ENCODE measurements at places on chromosomes 1 and 21.

DNA sequence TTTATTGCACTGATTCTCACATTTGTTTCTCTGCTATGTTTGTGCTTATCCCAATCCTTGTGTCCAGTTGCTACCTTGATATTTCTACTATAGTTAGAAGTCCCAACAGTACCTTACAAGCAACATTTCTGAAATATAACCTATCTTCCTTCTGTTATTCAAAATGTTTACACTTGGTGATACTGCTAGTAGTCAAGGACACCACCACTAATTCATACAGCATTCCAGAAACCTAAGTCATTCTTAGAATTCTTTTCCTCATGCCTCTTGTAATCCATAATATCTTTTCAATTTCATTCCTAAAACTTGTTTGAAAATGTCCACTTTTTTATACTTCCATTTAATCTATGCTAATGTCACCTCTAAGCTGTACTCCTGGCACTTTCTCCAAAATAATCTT, 2132.1 kb downstream of the NCAM2 start:
- DNase-seq, result no peak

GRCh38 chr21:33966324-33966949, 50.8 kb upstream of the ATP5PO start:
- no peak for DNase-seq

GRCh38 chr21:31204801-31205200, 139.3 kb downstream of the TIAM1 start:
- no peak for DNase-seq

GRCh38 chr1:32539584-32540571, 651 bp downstream of the ZBTB8A start:
- peak; percentile 43 for DNase-seq

DNA sequence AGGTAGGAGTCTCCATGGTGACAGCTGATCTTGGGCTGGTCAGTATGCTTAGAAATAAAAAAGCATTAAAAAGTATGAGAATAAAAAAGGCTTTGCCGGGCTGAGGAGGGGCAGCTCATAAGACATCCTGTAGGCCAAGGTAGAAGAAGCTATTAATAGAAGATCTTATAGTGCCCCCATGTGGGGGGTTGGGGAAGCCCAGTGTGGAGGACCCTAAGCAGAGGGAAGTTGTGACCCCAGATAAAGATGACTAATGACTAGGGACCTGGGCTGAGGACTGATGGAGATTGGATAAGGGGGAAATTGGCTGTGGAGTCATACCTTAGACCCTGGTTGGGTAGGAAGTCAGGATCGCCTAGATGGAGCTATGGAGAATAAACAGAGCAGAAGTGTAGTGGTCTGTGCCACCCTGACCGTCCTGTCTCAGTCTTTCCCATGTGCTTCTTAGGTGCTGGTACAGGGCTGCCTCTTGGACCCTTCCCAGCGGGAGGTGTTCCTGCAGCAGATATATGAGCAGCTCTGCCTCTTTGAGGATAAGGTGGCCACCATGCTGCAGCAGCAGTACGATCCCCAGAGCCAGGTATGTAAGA, 25.0 kb downstream of the SZT2 start:
- DNase-seq, result peak; percentile 61

- DNase-seq, result no peak
Measured at GRCh38 chr1:235929216-235929615, 62.5 kb upstream of the LYST start.

DNA sequence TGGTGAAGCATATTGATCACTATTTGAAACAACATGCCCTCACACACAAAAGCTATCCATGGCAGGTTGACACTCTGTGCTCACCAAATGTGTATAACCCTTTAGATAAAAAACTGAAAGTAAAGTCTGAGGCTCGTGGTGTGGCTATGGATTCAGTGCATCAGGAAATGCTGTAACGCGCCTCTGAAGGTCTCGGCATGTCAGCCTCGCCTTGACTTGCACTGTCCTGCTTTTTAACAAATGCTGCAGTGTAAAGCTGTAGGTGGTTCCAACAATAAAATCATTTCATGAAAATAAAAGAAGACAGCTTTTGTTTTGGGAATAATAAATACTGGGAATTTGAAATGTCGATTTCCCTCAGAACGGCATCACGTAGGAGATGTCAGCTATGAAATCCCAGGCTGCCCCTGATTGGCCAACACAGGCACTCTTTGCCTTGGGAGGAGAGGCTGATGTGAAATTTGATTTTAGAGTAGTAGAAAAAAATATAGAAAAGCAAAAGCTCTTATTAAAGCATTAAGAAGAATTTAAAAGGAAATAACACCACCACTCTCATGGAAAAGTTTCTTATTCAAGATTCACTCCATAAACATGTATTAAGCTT, 168.2 kb downstream of the DSCAM start:
- no peak for DNase-seq
